Small intestine (tissue), 16 donors: ENCODE measurements at places on chromosomes 1 and 21.

DNA sequence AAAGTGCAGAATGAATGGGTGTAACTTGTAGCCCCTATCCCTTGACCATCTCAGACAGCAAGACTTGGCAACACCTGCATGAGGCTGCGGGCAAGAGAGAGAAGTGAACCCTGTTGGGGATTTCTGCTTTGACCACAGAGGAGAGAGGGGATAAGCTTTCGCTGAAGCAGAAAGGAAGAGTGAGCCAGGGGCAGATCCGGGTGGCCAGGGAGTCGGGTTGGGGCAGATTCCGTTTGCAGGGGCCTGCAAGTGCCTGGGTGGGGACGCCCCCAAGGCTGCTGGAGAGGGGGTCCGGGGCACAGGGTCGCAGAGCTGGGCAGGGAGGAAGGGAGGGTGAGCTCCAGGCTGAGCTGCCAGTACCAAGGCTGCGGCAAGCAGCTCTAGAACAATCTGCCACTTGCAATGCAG lies 25.3 kb upstream of the PIK3CD start:
- no peak for DNase-seq

DNA sequence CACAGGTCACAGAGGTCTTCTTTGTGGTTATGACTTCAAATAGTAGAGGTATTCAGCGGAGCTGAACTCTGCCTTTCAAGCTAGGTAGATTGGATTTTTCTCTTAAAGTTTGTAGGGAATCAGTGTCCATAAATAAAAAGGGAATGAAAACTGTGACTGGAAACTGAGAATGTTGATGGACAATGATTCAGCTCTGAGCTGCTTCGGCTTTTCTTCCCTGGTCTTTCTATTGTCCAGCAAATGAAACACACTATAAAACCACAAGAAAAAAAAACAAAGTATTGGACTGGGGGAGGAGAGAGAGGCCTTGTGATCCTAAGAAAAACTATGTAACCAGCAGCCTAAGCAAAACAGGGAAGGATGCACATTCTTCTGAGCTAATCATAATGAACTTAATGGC lies 11.1 kb downstream of the TNNI3K start:
- no peak for DNase-seq

DNA sequence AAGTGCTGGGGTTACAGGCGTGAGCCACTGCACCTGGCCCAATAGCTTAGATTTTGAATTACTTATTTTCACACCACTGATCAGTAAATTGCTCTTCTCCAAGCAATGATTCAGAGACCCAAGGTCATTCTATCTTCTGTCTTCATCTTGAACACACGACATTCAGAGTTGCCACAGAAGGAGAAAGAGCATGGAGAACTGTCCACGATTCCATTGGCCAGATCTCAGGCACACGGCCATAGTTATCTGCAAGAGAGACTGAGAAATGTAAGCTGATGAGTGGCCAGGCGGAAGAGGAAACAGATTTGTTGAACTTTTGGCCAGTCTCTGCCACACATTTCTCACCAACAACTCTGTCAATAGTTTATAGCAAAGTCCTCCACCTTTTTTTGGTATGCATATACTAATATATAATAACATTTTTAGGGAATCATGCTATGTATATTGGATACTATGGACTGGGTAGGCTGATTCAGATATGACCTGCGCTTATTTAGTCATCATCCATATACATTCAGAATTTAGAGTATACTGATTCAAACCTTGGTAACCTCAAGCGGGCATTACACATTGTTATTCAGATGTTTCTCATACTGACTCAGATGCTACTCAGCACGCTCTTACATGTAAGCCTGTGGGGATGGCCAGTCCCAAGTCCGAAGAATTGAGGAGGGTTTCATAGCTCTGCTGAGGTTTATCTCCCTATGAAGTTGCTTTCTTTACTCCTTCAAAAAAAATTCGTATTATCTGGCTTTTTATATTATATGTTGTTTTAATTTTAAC lies 25.5 kb upstream of the CAP1 start:
- peak; percentile 22 for DNase-seq

- peak; percentile 74 for DNase-seq
Measured at GRCh38 chr1:16067127-16067768, 6.2 kb downstream of the FAM131C start.

GRCh38 chr1:53766194-53766742 lies 27.3 kb upstream of the GLIS1 start:
- no peak for DNase-seq

GRCh38 chr21:18831942-18832676 lies 428.5 kb upstream of the TMPRSS15 start:
- DNase-seq: no peak

- no peak for DNase-seq
Measured at GRCh38 chr1:1602304-1602967, 2.5 kb upstream of the FNDC10 start.

GRCh38 chr1:218553197-218553596 lies 208.1 kb downstream of the TGFB2 start:
- DNase-seq: no peak

DNA sequence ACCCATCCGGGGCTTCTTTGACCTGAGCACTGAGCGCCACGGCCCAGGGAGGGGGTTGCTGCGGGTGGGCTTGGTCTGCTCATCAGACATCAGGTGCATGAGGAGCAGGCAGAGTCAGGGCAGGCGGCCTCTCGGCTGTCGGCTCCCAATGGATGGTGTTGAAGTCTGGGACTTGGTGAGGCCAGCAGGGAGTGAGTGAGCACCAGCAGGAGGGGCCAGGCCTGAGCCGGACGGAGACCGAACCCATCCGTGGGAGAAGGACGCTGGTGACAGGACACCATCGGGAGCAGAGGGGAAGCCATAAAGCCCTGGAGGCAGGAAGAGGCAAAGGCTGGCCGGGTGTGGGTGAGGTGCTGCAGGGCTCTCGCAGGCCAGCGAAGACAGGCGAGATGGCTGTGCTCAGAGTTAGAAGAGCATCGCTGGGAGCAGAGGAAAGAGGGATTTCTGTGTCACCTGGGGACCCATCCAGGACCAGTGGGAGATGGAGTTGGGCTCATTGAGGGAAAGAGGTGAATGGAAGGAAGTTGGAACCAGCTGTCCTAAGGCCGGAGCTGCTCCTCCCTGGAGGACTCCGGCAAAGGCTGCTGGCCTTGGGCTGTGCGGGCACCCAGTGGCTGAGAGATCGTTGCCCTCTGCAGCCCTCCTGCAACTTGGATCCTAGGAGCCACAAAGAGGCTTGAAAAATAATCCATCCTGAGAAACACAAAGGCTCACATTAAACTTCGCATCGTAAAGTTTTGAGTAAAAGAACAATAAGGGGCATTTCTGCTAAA lies 49.9 kb downstream of the PDE9A start:
- DNase-seq: no peak
